H1 (cell line): ENCODE measurements at places on chromosomes 4 and X. TPM values are rescaled to one million over a fixed set of nuclear protein-coding genes. Genes with fewer than 3 reads are reported as not detected.

DNA sequence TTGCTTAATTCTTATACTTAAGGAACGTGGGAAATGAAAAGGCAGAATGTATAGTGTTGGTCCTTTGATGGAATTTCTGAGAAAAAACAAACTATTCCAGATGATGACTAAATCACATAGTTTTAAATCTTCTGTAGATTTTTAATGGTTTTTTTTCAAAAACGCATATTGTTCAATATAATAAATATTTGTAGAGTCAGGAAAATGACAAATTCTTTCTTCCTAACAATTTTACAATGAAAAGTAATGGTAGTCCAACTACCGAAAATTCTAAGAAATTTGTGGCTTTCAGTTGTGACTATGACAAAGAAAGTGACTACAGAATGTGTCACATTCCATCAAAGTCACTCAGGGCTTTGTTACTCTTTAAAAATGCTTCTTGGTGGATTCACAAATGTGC lies 164.8 kb upstream of the PITX2 start:
- no peak overlapping the region for H3K4me3 ChIP-seq
- H3K27me3 ChIP-seq, result no peaks in the 10 kb centered on the region
- H3K36me3 ChIP-seq, result no peaks in the 10 kb centered on the region
- no peak overlapping the region for H3K27ac ChIP-seq
- no peaks in the 10 kb centered on the region for H3K4me1 ChIP-seq
- no peak for DNase-seq

GRCh38 chrX:140432346-140433175 lies 72.3 kb downstream of the SOX3 start:
- H3K27ac ChIP-seq, result no peak overlapping the region
- H3K4me1 ChIP-seq, result peaks cover 3% of the 10 kb centered on the region; the same call in 1 of the 2 replicates
- H3K4me3 ChIP-seq, result no peak overlapping the region
- H3K36me3 ChIP-seq, result no peaks in the 10 kb centered on the region
- H3K27me3 ChIP-seq, result no peaks in the 10 kb centered on the region
- no peak for DNase-seq

The BEND2 gene
- not detected in 2 replicates for total RNA-seq

The USP17L15 gene
- total RNA-seq, result not detected in 2 replicates

The GPRIN3 gene
- total RNA-seq, result 1.4 and 1.6 TPM in 2 replicates
